Large intestine (tissue), 12 donors: ENCODE measurements at places on chromosomes 16 and 17.

- H3K27ac ChIP-seq = no peak overlapping the region
- H3K4me3 ChIP-seq = no peak overlapping the region
- H3K27me3 ChIP-seq = no peaks in the 10 kb centered on the region
- no peaks in the 10 kb centered on the region for H3K36me3 ChIP-seq
Measured at GRCh38 chr17:60730273-60730672, 52.6 kb downstream of the BCAS3 start.

DNA sequence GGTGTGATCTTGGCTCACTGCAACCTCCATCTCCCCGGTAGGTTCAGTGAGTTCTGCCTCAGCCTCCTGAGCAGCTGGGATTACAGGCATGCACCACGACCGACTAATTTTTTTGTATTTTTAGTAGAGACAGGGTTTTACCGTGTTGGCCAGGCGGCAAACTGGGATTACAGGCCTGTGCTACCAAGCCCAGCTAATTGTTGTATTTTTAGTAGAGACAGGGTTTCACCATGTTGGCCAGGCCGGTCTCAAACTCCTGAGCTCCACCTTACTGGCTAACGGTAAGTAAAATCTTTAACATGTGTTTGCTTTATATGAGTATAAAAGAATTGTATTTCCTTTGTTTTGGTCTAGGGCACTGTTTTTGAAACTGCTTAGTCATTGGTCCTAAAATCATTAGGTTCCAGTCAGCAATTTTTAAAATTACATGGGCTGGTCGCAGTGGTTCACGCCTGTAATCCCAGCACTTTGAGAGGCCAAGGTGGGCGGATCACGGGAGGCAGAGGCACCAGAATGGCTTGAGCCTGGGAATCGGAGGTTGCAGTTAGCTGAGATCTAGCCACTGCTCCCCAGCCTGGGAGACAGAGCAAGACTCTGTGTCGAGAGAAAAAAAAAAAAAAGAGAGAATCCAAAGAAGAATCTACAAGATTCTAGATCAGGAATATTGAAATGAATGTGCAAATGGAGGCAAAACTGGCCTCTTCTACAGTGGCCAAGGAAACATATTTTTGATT lies 3.6 kb downstream of the FLYWCH1 start:
- DNase-seq = no peak
- H3K36me3 ChIP-seq = peaks cover 6% of the 10 kb centered on the region
- no peak overlapping the region for H3K4me3 ChIP-seq

DNA sequence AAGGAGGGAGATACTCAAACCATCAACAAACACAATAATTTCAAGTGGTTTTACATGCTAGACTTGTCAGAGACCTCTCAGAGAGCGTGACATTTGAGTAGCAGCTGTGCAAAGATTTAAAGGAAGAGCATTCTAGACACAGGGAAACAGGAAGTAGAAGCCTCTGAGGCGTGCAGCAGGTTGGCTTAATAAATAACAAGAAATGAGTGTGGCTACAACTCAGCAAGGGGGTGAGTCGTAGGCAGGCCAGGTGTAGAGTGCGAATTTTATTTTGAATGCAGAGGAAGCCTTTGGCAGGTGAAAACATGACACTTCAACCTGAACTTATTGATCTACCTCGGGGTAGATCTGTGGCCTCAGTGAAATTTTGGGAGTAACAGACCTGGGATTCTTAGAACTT lies 73.2 kb upstream of the MRTFB start:
- no peaks in the 10 kb centered on the region for H3K27me3 ChIP-seq
- H3K36me3 ChIP-seq = no peaks in the 10 kb centered on the region
- H3K4me3 ChIP-seq = no peak overlapping the region
- no peak overlapping the region for H3K27ac ChIP-seq
- DNase-seq = no peak
- H3K4me1 ChIP-seq = peaks cover 4% of the 10 kb centered on the region

GRCh38 chr17:40326014-40326831 lies 17.2 kb downstream of the RARA start:
- no peak for DNase-seq
- H3K36me3 ChIP-seq = peaks cover 11% of the 10 kb centered on the region
- no peak overlapping the region for H3K4me3 ChIP-seq
- no peak overlapping the region for H3K27ac ChIP-seq

- no peaks in the 10 kb centered on the region for H3K27me3 ChIP-seq
- DNase-seq = no peak
- H3K27ac ChIP-seq = no peak overlapping the region
Measured at GRCh38 chr17:8841844-8842243, 25.6 kb downstream of the PIK3R6 start.

- DNase-seq = peak; percentile 92
- H3K4me1 ChIP-seq = peaks cover 21% of the 10 kb centered on the region
- H3K4me3 ChIP-seq = peak overlapping the region; percentile 61
- H3K36me3 ChIP-seq = no peaks in the 10 kb centered on the region
- no peaks in the 10 kb centered on the region for H3K27me3 ChIP-seq
- H3K27ac ChIP-seq = peak overlapping the region; percentile 90
Measured at GRCh38 chr17:32127158-32127897, 15.0 kb upstream of the RHOT1 start.
